ENCODE measurements at places on chromosomes 12 and 14. TPM values are rescaled to one million over a fixed set of nuclear protein-coding genes. Genes with fewer than 3 reads are reported as not detected.

Gene NFATC4
- not detected for total RNA-seq

Gene GLT1D1
- 0.19 TPM for total RNA-seq

Gene GDF3
- not detected for total RNA-seq

DNA sequence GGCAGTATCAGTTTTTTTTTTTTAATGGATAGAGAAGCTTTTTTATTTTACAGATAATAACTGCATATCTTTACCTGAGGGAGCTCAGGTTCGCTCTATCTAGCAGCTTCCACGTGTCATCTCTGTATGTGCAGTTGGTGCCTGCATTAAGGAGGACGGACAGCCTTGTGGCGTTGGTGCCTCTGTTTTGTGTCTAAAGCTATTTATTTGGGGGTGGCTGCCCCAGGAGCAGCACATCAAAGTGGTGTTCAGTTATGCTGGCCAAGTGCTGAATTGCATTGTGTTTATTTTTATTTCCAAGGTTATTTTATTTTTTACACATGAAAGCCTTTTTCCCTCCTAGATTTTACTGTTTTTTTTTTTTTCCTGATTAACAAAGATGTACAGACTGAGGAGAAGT lies 59.7 kb downstream of the RASSF3 start:
- peak overlapping the region; percentile 82 for H3K27ac ChIP-seq
- no peaks in the 10 kb centered on the region for H3K27me3 ChIP-seq
- peak overlapping the region; percentile 59 for H3K4me3 ChIP-seq
- H3K36me3 ChIP-seq: peaks cover 4% of the 10 kb centered on the region
- peak; percentile 65 for DNase-seq
- H3K4me1 ChIP-seq: peaks cover 88% of the 10 kb centered on the region

- no peak for DNase-seq
- H3K27me3 ChIP-seq: no peaks in the 10 kb centered on the region
- H3K4me3 ChIP-seq: no peak overlapping the region
- no peak overlapping the region for H3K27ac ChIP-seq
- H3K36me3 ChIP-seq: peaks cover 25% of the 10 kb centered on the region
- H3K4me1 ChIP-seq: peaks cover 16% of the 10 kb centered on the region
Measured at GRCh38 chr12:54337280-54337842, 12.4 kb downstream of the COPZ1 start.

- no peaks in the 10 kb centered on the region for H3K36me3 ChIP-seq
- H3K27me3 ChIP-seq: no peaks in the 10 kb centered on the region
- H3K4me3 ChIP-seq: no peak overlapping the region
- no peak for DNase-seq
- no peak overlapping the region for H3K27ac ChIP-seq
Measured at GRCh38 chr14:68444449-68445168, 348.3 kb downstream of the ZFP36L1 start.

- H3K36me3 ChIP-seq: peaks cover 2% of the 10 kb centered on the region
- no peaks in the 10 kb centered on the region for H3K27me3 ChIP-seq
- no peak for DNase-seq
- H3K4me3 ChIP-seq: no peak overlapping the region
Measured at GRCh38 chr12:12425001-12425400, 68.1 kb downstream of the BORCS5 start.

DNA sequence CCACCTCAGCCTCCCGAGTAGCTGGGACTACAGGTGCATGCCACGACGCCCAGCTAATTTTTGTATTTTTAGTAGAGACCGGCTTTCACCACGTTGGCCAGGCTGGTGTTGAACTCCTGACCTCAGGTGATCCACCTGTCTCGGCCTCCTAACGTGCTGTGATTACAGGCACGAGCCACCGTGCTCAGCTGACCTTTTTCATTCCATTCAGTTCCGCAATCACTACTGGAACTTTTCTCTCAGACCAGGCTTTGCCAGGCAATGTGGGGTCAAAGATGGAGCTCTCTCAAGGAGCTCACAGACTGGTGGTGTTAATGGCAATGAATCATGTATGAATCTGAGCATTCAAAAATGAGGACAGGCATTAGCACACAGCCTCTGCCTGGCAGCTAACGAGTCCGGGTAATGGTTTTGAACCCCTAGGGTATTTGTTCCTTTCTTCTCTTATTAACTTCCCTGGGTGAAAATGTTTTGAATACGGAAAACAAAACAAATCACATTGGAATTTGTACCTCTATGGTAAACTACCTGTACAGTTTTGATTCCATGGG lies 9.4 kb upstream of the TCHP start:
- no peaks in the 10 kb centered on the region for H3K36me3 ChIP-seq
- H3K4me3 ChIP-seq: no peak overlapping the region
- no peak for DNase-seq
- H3K27ac ChIP-seq: no peak overlapping the region
- H3K27me3 ChIP-seq: no peaks in the 10 kb centered on the region

GRCh38 chr12:96434107-96434506 lies 33.9 kb upstream of the CDK17 start:
- peak; percentile 53 for DNase-seq
- no peaks in the 10 kb centered on the region for H3K36me3 ChIP-seq
- no peaks in the 10 kb centered on the region for H3K27me3 ChIP-seq
- H3K27ac ChIP-seq: peak overlapping the region; percentile 73

DNA sequence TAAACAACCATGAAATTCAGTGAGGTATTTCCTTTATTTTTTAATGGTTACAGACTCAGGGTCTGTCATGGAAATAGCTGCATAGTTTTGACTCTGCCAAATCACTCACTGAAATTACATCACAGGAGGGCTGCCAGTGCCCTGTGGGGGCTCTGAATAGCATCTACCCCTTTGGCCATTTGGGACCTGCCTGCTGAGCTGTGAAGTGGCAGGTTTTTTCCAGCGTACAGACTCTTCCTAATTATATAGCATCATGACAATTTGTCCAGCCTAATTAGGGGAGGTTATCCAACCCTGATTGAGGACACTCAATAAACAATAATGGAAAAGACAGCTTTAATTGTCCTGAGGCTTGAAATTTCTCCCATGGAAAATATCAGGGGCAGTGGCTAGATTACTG lies 1.8 kb upstream of the COCH start:
- H3K27ac ChIP-seq: no peak overlapping the region
- H3K36me3 ChIP-seq: no peaks in the 10 kb centered on the region
- peaks cover 15% of the 10 kb centered on the region for H3K4me1 ChIP-seq
- peaks cover 62% of the 10 kb centered on the region for H3K27me3 ChIP-seq
- DNase-seq: no peak

DNA sequence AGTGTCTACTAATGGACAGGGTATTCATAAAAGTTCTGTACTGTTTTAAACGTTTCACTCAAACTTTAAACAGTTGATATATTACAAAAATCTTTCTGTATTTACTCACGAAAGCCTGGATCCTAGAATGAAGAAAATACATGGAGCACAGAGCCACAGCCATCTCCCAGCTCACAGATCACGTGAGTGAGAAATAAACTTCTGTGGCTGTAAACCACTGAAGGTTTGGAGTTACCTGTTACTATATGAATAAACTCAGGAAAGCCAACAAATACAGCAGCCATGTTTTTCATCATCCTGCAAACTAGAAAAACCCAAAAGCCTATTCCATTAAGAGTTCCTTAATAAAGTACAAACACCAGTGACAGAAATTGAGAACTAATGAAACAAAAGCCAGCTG lies 867 bp upstream of the TDG start:
- H3K27me3 ChIP-seq: no peaks in the 10 kb centered on the region
- H3K4me1 ChIP-seq: peaks cover 26% of the 10 kb centered on the region
- H3K36me3 ChIP-seq: peaks cover 9% of the 10 kb centered on the region
- DNase-seq: no peak

- no peaks in the 10 kb centered on the region for H3K4me1 ChIP-seq
- no peaks in the 10 kb centered on the region for H3K36me3 ChIP-seq
- no peak for DNase-seq
Measured at GRCh38 chr12:87660987-87661774, 368.0 kb downstream of the C12orf50 start.

Data from CD4-positive, alpha-beta T cell (primary cell).